AG04449 (cell line): ENCODE measurements at places on chromosomes 7 and 10.

DNA sequence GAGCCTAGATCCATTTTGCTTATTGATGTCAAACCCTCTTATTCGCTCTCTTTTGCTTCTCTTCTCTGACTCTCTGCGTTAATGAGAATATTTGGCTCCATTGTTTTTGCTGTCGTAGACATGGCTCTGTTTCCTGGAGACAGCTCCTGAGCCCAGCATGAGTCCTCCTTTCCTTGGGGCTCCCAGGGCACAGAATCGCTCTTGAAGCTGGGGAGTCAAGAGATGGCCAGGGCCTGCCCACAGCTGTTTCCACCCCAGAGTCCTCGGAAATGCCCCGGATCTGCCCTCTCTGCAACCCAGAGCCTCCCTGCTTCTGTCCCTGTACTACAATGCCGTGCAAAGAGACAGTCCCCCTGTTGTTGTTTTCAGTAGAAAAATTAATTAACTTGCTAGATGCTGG lies 566.7 kb upstream of the FOXK1 start:
- DNase-seq, result no peak

GRCh38 chr10:4051011-4051640 lies 266.1 kb upstream of the KLF6 start:
- DNase-seq, result no peak

- no peak for DNase-seq
Measured at GRCh38 chr7:29370531-29371314, 176.1 kb downstream of the CHN2 start.

GRCh38 chr7:116672596-116673456 lies 830 bp downstream of the MET start:
- DNase-seq, result no peak

DNA sequence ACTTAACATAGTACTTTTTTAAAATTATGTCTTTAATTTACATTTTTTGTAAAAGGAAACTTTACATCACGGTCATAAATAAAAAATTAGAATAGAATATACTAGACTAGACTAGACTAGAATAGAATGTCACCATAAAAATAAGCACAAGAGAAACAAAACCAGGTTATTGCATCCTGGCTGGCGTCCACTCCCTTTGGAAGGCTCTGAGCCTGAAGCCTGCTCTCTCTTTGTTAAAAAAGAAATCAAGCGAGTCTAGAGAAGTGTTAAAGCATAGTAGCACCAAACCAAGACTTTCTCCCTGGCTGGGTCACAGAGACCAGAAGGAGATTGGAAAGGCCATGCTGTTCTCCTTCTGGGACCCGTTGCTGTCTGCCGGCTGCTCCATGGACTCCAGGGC lies 104.6 kb downstream of the C10orf105 start:
- DNase-seq, result no peak

GRCh38 chr7:26329520-26330255 lies 38.0 kb downstream of the SNX10 start:
- DNase-seq, result no peak

- DNase-seq, result no peak
Measured at GRCh38 chr7:909358-910329, 33.3 kb downstream of the GET4 start.

DNA sequence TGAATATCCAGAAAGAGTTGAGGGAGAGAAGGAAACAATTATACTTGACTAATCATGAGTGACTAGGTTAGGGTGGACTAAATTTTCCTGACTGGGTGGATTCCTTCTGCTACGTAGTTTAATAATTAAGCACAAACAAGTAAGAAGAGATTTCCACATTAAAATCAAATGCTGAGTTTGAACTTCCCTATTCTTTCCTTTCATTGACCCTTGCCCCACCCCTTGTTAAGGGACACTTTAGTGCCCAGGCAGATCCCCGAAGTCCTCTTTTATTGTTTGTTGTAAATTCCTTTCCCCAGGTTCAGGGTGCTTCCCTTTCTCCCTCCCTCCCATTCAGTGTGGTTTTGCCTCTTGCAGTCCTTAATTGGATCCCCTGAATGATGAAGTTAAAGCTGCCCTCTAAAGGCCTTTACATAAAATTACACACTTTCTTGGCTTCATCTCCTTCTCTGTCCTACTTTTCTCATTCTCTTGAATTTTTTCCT lies 8.8 kb upstream of the SPAM1 start:
- no peak for DNase-seq

DNA sequence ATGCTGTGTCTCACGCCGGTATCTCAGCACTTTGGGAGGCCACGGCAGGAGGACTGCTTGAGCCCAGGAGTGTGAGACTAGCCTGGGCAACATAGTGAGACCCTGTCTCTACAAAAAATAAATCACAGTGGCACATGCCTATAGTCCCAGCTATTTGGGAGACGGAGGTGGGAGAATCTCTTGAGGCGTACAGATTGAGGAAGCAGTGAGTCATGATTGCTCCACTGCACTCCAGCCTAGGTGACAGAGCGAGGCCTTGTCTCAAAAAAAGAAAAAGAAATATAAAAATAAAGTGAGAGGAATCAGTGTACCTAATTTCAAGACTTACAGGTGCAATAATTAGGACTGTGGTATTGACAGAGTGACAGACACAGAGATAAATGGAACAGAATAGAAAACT lies 23.9 kb downstream of the SLC25A40 start:
- no peak for DNase-seq

DNA sequence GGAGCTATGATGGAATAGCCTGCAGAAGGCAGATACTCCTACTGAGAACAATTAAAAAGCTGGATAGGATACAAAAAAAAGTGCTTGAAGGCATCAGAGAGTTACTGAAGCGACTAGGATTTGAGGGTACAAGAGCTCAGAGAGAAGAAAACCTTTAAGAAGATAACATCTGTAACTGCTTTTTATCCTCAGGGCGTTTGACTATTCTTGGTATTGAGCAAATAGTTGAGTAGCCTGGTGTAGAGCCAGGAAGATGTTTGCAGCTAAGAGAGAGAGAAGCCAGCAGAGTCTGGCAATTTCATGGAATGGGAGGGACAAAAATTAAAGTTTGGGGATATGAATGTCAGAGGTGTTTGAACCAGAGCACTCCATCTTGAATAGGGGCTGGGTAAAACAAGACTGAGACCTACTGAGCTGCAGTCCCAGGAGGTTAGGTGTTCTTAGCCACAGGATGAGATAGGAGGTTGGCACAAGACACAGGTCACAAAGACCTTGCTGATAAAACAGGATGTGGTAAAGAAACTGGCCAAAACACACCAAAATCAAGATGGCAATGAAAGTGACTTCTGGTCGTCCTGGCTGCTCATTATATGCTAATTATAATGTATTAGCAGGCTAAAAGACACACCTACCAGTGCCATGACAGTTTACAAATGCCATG lies 428.8 kb downstream of the SH2D4B start:
- DNase-seq, result no peak

DNA sequence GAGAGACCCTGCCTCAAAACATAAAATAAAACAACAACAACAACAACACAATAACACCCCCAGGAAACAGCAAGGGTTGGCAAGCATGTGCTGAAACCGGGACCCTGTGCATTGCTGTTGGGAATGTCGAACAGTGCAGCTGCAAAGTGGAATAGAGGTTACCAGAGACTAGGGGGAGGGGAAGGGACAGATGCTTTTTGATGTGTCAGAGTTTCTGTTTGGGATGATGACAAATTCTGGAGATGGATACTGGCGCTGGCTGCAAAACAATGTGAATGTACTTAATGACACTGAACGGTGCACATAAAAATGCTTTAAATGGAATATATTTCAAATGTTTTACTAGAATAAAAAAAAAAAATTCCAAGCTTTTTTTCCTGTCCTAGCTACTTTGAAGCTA lies 241.8 kb downstream of the TEX36 start:
- DNase-seq, result no peak

DNA sequence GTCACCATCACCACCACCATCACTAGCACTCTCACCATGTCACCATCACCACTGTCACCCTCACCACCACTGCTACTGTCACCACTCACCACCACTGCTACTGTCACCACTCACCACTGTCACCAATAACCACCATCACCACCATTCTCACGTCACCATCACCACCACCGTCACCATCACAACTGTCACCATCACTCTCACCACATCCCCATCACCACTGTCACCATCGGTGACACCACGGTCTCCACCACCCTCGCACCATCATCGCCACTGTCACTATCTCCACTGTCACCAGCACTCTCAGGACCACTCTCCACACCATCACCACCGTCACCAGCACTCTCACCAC lies 130.4 kb downstream of the MAD1L1 start:
- DNase-seq, result no peak

- DNase-seq, result no peak
Measured at GRCh38 chr10:7794251-7795026, 6.5 kb downstream of the ATP5F1C start.

DNA sequence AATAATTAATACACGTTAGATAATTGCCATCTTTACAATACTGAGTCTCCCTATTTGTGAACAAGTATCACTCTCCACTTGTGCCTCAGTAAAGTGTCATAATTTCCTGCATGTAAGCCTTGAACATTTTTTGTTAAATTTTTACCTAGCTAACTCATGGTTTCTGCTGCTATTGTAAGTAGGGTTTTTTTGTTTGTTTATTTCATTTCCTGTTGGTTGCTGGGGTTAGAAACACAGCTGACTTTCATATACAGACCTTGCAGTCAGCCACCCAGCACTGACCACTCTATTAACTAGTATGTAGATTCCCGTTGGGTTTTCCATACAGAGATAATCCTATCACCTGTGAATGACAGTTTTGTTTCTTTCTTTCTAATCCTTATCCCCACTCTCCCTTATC lies 133.3 kb downstream of the MPP7 start:
- DNase-seq, result no peak

DNA sequence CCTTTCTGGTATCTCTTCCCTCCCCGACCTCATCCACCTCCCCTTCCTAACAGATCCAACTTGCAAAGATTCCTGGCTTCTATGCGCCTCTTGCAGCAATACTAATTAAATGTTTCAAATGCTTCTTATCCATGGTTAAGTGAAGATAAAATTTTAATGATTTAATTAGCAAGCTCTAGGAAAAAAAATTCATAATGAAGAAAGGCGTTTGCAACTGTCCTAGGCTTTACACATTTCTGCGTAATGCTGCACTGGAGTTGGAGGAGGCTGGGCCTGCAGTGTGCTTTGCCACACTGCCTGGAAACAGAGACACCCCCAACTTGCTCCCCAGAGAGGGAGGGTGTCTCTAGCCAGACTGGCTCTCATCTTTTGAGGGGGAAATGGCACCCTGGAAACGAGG lies 123.9 kb upstream of the CARD11 start:
- no peak for DNase-seq

DNA sequence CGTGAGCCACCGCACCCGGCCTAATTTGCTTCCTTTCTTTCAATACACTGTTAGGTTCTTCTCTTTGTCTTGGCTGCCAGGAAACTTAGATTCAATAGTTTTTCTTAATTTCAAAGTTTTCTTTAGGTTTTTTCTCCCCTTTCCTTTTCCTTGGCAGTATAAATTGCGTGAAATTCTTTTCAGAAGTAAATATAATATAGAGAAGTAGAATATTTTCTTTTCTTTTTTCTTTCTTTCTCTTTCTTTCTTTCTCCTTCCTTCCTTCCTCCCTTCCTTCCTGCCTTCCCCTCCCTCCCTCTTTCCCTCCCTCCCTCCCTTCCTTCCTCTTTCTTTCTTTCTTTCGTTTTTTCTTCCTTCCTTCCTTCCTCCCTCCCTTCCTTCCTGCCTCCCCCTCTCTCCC lies 1.7 kb downstream of the LRGUK start:
- no peak for DNase-seq

- no peak for DNase-seq
Measured at GRCh38 chr10:1738950-1739349, 1.6 kb upstream of the ADARB2 start.

DNA sequence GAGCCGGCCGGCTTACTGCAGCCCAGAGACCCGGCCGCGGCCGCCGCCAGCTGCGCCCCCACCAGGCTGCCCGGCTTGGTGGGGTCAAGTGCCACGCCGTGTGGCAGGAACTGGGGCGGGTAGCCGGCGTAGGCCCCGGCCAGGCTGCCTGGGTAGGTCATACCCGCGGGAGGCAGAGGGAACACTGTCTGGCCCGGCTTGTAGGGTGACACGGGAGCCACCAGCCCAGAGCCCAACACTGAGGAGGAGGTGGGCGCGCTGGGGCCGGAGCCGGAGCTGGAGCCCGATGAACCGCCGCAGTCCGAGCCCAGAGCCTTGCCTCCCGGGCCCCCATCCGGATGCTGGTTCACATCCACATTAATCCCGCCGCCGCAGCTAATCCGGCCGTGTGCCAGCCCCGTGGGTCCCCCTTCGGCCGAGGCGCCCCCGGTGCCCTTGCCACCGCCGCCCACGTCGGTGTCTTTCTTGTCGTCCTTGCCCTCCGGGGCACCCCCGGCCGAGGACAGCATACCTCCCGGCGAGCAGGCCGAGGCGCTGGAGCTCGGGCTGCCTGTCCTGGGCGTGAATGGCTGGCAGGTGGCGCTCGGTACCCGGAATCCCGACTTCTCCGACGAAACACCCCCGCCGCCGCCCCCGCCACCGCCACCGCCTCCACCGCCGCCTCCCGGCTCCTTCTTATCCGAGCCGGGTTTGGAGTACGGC lies 2.0 kb downstream of the ZNF503 start:
- peak; percentile 5 for DNase-seq

- DNase-seq, result no peak
Measured at GRCh38 chr7:66362136-66362535, 157.0 kb downstream of the TPST1 start.
